ENCODE measurements at places on chromosomes 16 and 17.

- DNase-seq = no peak
These were observed 8.3 kb upstream of the ZNF263 start for GRCh38 chr16:3274947-3275346.

DNA sequence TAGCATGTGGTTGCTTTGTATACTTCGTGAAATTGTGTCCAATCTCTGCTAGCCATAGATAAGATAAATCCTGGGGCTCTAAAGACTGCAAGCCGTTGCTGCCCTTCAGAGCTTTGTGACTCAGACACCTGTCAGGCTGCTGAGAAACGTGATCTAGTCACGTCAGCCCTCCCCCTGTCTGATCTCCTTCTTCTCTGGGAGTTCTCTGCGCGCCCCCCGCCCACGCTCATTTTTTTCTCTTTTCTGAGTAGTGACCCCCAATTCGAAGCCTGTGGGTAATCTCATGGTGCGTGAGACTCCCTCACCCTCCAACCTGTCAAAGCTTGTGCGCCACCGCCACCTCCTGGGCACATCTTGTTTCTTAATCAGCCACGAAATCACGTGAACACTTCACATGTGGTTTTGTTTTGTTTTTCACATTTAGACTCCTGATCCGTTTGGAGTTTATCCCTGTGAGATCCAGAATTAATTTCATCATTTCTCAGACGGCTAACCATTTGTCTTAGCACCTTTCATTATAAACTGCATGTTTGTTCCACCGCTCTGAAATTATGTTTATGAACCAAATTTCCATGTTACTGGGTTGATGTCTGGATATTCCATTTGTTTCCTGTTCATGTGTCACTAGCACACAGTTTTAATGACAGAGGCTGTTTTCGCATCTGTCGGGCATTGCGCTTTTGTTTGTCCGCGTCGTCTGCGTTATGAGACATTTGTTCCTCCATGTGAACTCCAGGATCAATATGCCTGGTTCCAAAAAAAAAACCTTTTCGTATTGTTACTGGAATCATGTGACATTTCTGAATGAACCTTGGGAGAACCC is 977 bp upstream of the ZNF778 start:
- DNase-seq = peak; percentile 69

GRCh38 chr16:17160285-17160853 is 310.4 kb downstream of the XYLT1 start:
- no peak for DNase-seq

DNA sequence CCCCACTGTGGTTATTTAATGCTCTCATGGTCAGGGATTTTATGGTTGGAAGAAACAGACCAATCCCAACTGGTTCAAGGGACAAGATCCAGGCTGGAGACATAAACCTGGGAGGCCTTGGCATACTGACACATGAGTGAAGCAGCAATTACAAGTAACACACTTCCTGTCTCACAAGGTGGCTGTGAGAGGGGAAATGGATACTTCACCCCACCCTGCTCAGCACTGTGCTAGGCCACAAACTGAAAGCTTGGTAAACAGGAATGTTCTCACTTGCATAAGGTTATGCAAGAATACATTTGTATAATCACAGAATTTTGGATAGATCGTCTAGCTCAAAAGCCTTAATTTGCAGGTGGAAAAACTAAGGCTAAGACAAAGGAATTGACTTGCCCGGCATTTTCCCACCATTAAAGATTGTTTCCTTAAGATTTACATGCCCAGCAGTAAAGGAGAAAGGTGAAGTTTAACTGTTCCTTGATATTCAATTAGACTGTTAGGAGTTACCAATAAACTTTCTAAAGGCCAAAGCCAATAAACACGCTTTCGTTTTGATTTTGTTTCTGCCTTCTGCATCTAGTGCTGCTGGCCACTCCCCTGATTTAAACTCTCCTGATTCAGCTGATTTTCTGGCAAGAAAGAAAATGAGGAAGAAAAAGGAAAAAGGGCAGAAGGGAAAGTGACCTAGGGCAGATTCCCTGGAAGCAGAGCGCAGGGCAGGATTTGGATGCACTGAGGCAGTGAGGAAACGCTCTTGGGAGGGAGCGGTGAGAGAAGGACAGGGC is 215.6 kb upstream of the CDH5 start:
- DNase-seq = no peak

- DNase-seq = no peak
These were observed 18.2 kb downstream of the RAB40C start for GRCh38 chr16:608019-608418.

- peak; percentile 39 for DNase-seq
These were observed 65.9 kb downstream of the EMP2 start for GRCh38 chr16:10514369-10515055.

- no peak for DNase-seq
These were observed 379 bp downstream of the SNX29 start for GRCh38 chr16:11976850-11977375.

GRCh38 chr17:238964-239259 is 57.5 kb upstream of the DOC2B start:
- DNase-seq = no peak

DNA sequence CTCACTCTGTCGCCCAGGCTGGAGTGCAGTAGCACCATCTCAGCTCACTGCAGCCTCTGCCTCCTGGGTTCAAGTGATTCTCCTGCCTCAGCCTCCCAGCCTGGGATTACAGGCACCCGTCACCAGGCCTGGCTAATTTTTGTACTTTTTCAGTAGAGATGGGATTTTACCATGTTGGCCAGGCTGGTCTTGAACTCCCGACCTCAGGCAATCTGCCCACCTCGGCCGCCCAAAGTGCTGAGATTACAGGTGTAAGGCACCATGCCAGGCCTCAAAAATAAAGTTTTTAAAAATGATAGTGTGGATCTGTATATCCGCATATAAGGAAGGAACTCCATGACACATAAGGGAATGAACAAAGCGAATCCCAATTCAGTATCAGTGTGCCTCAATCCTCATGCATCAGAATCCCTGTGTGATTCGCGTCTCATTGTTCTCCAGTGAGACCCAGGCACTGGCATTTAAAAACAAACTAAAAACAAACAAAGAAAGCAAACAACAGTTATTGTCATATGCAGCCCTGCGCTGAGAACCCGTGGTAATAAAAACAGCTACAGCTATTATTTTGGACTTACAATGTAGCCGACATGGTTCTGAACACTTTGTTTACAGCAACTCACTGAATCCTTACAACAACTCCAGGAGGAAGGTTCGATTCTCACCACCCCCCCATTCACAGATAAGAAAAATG is 54.1 kb upstream of the CREBBP start:
- DNase-seq = no peak

All from H54 (cell line).